HFF-Myc (cell line): ENCODE measurements at places on chromosomes 11 and 22.

- no peak for DNase-seq
Measured at GRCh38 chr11:13108416-13108815, 99.3 kb downstream of the RASSF10 start.

DNA sequence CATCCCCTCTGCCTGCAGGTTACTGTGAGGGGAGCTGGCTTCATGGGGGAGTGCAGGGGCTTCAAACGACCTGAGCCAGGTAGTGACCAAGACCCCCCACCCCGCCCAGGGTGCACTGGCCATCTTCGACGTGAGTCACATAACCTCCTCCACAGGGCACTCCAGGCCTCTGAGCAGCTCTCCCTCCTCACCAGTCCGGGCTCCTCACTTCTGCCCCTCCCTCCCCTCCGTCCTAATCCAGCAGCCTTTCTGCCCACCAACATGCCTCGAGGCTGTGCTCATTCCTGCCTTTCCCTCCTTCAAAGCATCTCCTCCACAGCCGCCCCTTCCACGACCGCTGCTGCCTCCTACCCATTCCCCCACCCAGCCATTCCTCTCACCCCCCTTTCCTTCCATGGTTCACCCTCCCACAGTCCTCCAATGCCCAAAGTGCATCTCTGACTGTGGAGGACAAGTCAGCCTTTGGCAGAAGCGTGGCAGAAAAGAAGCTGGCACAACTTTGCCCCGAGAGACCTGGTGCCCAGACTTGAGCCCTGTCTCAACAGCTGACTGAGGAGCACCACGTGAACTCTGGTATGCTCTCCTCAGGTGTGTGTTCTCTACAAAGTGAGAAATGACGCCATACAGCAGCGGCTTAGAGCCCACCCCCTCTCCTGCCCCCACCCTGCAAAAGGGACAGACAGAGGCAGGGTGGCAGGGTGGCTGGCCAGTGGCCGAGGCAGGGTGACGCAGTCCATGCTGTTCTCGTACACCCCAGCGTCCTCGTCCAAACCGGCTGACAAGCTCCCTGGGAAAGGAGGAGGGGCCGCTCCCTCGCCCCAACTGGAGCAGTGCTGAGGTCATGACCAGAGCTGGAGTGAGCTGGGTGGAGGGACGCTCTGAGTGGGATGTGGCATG is 30.4 kb downstream of the OPCML start:
- DNase-seq, result no peak

DNA sequence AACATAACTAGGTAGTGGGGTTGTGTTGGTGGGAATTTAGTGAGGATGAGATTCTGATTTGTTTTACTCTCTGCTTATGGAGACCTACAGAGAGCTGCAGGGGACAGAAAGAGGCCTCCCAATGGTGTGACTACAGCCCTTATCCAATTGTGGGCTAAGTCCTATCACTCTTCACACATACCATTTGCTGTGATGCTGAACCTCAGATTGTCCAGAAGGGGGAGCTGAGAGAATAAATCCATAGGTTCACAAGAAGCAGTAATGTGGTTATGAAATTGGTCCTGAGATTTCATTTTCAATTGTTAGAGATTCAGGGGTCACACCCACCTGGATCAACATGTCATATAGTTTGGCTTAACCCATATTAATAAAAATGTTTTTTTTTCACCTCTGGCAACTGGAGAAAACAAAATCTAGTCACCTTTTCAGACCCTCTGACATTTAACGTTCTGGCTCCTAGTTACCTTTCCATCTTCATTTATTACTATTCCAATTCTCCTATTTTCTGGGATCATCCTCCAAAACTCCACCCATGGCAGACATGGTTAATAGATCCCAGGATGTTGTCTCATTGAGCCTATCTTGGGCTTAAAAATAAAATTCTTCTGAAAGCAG is 53.3 kb upstream of the PTPN5 start:
- peak; percentile 12 for DNase-seq

GRCh38 chr11:25777343-25777742 is 554.6 kb upstream of the ANO3 start:
- no peak for DNase-seq

DNA sequence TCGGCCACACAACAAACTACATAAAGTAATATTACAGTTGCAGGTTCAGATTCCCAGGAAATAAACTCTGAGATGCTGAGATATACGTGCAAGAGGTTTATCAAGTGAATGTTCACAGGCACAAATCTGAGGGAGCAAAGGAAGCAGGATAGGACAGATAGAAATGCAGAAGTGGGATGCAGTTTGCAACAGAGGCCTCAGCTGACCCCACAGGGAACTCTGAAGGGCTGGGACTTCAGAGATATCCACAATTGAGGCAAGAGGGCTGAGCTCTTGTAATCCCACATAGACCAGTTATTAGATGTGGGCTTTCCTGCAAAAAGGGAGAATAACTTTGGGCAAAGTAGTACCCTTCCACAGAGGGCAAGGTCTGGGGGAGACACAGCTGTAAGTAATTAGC is 25.4 kb upstream of the ARHGAP20 start:
- DNase-seq, result no peak

DNA sequence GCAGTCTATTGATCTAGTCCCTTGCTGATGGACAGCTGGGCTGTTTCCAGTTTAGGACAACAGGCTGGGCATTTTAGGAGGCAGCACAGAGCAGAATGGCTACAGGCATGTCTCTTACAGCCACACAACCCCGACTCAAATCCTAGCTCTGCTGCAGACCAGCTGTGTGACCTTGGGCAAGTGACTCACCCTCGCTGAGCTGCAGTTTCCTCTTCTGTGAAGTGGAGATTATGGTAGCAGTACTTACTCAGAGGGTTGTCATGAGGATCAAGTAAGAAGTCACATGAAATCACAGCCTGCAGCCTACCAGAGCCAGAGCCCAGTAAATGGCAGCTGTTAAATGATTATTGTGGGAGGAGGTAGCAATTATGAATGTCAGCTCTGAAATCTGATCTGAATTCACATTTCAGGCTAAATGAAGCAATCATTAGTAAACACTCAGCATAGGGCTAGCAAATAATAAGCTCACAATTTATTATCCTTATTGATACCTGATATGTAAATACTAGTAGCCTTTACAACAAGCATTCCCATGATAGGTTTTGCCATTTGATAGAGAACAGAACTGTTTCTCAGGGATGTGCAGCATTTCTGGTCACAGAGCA is 58.9 kb downstream of the MYEOV start:
- DNase-seq, result peak; percentile 95

- peak; percentile 46 for DNase-seq
Measured at GRCh38 chr11:46537537-46538295, 56.1 kb downstream of the AMBRA1 start.

DNA sequence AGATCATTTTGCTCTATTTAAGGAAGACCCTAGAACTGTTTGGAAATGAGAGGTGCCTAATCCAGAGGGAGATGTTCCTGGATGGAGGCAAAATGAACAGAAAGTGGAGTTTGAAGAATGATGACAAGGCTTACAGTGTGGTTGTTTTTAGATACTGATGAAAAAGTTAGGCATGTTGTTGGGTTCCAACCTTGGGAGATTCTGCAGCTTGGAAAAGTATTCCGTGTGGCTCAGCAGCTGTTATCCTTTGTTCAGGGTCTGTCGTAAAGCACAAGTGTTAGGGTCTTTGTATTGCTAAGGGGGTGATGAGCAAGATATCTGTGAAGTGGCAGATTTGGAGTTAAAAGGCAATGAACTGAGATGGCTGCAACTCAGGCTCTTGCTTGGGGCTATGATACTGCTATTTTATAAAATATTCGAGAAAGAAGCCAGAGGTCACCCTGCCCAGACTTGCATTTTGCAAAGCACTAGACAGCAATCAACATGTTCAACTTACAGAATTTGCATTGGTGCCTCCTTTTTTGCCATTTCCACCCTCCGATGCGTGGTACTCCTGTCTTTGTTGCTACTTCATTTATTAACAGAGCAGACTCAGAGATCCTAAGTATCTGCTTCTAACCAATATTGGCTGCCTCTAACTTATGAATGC is 45.3 kb upstream of the POGLUT3 start:
- no peak for DNase-seq

GRCh38 chr22:24025475-24025874 is 14.4 kb downstream of the CABIN1 start:
- DNase-seq, result no peak
